Dermis blood vessel endothelial cell (primary cell): ENCODE measurements at places on chromosomes 2 and 18. TPM values are rescaled to one million over a fixed set of nuclear protein-coding genes. Genes with fewer than 3 reads are reported as not detected.

DNA sequence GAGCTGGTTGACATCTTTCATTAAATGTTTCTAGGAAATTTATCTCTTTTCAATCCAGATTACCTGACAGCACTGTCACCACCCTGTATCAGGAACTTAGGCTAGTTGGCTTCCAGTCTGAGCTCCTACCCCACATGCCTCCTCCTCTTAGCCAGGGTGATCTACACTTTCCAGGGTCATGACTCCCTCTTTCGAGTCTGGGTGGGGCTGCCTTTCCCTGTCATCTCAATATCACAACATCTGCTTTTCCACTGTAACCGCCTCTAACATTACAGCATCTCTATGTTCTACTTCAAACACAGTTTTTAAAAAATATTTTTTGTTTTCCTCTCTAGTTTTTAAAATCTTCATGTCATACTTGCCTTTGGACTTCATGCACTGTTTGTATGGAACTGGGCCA, 129.2 kb downstream of the RBMS1 start:
- no peak for DNase-seq

- DNase-seq = no peak
These were observed 51.1 kb downstream of the MYO5B start for GRCh38 chr18:50143886-50144285.

DNA sequence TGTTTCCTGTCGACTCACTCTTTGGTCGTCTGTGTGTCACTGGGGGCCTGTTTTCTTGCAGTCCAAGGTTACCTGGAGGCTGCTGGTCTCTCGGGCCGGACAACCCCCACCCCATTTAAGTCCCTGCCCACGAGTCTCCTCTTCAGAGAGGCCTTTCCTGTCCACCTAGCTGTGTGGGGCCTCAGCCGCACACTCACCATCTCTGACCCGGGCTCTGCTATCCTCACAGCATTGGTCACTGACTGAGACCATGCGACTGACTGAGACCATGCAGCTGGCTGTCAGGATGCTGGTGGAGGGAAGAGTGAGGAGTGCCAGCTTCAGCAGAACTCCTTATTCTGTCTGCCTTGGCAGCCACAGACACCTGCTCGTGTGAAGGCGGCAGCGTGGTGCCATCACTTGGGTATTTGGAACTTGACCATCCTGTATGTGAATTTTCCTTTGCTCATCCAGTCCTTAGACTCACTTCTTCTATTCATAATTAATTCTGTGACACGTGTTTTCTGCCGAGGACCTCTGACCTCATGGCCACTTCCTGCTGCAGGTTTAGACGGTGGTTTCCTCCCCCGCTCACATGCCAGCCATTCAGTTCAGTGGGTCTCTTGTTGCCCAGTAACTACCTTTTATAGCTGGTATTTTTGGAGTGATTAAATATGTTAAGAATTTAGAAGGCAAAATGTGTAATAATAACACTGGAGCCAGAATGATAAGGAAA, 47.5 kb upstream of the ASB1 start:
- peak; percentile 71 for DNase-seq

DNA sequence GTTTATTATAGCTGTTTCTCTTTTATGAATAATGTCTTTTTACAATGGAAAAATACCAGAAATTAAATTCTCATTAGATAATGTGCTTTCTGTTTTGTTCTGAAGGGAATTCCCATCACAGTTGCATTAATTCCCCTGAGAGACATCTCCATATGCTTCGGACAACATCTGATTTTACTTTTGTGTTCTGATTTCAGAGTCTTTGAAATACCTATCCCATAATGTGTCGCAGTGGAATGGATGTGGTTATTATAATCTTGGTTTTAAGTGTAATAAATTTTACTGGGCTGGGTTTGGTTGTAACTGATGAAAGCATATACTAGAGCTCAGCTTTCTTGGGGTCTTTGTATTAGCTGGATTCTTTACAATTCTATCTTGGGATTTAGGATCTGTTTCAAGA, 12.5 kb downstream of the SPTBN1 start:
- no peak for DNase-seq

- no peak for DNase-seq
These were observed 125.6 kb upstream of the HS6ST1 start for GRCh38 chr2:128444121-128444771.

DNA sequence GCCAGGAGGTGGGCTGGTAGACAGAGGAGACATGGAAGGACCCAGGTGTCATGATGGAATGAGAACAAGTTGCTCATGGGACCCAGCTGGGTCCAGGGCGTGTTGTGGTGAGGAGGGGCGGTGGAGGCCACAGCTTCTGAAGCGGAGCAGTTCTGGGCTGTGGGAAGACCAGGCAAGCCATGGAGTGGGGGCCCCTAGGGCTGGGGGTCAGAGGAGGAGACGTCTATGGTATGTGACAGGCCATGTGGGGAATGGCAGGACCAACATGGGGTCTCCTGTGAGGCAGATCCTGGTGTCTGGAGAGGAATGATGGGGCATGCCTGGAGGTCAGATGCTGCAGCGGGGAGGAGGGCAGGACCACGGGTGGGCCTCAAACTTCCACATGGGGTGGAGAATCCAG, 16.9 kb downstream of the MYO7B start:
- DNase-seq = no peak

DNA sequence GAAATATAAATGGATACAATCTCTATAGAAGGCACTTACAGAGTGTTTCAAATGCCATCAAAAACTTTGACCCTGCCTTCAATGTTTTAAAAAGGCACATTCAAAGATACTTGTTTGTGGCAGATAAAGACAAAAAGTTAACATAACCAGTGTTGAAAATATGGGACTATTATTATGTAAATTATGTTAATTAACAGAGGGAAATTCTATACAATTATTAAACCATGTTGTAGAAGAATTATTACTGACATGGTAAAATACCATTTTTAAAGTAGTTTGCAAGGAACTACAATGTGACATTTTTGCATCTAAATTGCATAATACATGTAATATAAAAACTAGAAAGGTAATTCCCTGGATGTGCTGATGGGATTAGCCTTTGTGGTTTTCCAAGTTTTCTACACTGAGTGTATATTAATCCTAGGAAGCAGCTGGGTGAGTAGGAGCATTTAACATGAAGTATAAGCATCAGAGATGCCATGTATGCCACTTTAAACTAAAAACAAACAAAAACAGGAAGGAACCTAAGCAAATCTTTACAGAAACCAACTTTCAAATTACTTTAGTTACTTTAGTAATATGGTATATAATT, 21.7 kb downstream of the MIB1 start:
- no peak for DNase-seq

GRCh38 chr2:128377071-128377910, 58.6 kb upstream of the HS6ST1 start:
- no peak for DNase-seq

GRCh38 chr2:162125138-162125537, 26.9 kb downstream of the GCG start:
- DNase-seq = no peak

DNA sequence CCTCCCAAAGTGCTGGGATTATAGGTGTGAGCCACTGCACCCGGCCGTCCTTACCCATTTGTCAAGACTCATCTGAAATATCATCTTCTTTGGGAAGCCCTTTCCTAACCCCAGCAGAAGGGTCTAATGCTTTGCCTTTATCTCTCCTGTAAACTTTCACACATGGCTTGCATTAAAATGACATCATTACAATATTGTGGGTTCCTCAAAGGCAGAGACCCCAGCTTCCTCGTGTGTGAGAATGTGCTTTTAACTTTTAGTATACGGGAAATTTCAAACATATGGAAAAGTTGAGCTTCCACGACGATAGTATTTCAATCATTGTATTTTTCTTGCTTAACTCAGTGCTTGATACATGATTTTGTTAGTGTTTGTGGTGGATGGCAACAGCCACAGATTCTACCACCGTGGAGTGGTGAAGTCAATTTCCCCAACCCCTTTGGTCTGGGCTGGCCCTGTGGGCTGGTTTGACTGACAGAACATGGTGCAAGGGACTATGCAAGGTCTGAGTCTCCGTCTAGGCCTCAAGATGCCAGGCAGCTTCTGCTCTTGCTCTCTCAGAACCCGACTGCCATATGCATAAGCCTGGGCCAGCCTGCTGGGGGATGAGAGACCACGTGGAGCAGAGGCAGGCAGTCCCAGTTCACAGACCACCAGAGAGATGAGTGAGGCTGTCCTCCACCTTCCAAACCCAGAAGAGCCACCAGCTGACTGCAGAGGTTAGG, 39.9 kb downstream of the NGEF start:
- DNase-seq = no peak

DNA sequence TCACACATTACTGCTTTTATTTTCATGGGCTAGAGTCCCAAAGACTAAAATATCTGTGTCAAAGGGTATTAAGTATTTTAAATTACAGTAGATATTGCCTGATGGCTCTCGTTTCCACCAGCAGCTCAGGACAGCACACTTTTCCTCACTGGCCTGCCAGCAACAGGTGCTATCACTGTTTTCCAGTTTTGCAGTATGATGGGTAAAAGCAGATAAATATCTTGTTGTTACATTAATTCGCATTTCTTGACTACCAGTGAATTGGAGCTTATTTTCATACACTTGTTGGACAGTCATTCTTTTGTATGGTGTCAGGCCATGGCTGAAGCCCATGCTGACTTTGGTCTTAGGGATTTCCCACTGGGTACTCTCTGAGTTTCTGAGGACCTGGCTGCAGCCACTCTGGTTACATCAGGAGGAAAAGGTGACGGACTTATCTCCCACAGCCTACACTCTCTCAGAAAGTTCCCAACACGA, 4.8 kb downstream of the APOB start:
- no peak for DNase-seq

- DNase-seq = peak; percentile 9
These were observed 336.4 kb upstream of the FSHR start for GRCh38 chr2:49490710-49491109.

GRCh38 chr2:54247115-54247514, 8.9 kb downstream of the TSPYL6 start:
- no peak for DNase-seq

DNA sequence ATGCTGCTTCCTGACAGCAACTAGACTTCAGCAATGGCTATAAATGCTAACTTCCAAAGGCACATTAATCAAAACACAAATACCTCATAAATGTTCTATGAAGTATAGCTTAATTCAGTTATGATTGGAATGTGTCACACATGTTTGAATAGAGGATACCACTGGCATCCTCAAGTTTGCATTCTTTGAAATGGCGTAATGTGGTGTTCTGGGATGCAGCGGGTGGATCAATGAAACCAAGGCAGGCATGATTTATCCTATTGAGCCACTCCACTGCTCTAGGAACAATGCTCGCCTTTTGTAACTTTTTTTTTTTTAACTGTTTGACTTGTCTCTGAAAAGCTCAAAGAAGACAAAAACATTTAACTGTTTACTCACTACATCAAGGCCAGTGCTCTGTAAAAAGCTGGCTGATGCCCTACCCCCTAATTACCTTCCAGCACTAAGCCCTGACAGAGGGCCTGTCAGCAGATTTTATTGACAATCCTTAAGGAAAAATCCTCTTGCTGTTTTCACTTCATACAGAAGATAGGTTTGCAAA, 278.8 kb upstream of the SESTD1 start:
- DNase-seq = no peak

- DNase-seq = no peak
These were observed 25.3 kb downstream of the SFTPB start for GRCh38 chr2:85642725-85643124.

GRCh38 chr2:217717646-217718045, 285.1 kb downstream of the TNS1 start:
- DNase-seq = no peak

DNA sequence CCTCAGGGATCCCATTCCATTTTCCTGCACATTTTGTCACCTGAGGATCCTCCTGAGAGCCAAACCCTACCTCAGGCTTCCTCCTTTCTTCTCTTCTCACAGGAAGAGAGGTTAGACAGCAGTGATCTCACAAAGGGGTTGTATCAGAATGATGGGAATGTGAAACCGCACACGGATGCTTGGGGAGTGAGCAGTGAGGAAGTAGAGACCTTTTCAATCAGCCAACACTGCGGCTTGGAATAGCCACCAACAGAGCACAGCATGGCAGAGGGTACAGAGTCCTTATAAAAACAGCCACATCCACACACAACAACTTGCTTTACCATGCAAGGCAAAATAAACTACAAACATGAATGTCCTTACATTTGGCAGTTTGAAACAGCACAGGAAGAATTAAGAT, 8.7 kb downstream of the TMEM182 start:
- no peak for DNase-seq

DNA sequence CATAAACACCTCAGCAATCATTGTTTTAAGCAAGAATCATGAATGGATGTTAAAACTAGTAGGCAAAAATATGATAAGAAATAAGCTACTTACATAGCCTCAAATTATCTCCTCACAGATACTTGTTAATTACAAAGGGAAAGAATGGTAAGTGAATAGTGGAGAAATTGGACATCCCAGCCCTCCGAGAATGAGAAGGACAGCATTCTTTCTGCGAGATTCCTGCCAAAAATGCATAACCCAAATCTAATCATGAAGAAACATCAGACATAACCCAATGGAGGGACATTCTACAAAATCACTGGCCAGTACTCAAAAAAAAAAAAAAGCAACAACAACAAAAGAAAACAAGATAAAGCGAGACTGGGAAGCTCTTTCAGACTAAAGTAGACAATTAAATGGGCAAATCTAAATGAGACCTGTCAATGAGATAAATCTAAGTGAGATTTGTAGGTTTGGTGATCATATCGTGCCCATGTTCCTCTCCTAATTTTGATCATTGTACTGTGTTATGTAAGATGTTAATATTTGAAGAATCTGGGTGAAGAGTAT, 57.9 kb upstream of the GLI2 start:
- DNase-seq = no peak

GRCh38 chr2:1640301-1641135, 103.8 kb downstream of the PXDN start:
- DNase-seq = no peak

- DNase-seq = no peak
These were observed 6.2 kb downstream of the IMPA2 start for GRCh38 chr18:11987527-11987926.

- no peak for DNase-seq
These were observed 188.3 kb upstream of the ZSWIM2 start for GRCh38 chr2:187037310-187037709.

Gene TCF7L1
- 8.5 and 12.1 TPM in 2 replicates for total RNA-seq

Gene UGT1A10
- total RNA-seq = not detected in 2 replicates

Gene CRYBA2
- total RNA-seq = not detected in 2 replicates

Gene REG1B
- total RNA-seq = not detected in 2 replicates

Gene SIX2
- 0.09 TPM in 1 of 2 replicates, not detected in the other for total RNA-seq

Gene ERFE
- 0.34 and 0.47 TPM in 2 replicates for total RNA-seq

Gene KCNIP3
- total RNA-seq = 0.14 and 0.51 TPM in 2 replicates

Gene PLEKHH2
- 0.14 and 1.5 TPM in 2 replicates for total RNA-seq

Gene MEP1B
- total RNA-seq = not detected in 2 replicates

Gene RNF181
- 151 and 208 TPM in 2 replicates for total RNA-seq

Gene ZNF385B
- total RNA-seq = not detected in 2 replicates

Gene GKN2
- not detected in 2 replicates for total RNA-seq

Gene GPR17
- total RNA-seq = not detected in 2 replicates

Gene EFHD1
- total RNA-seq = 0.14 and 0.17 TPM in 2 replicates

Gene CNGA3
- under 0.01 TPM in 1 of 2 replicates, not detected in the other for total RNA-seq

Gene RND3
- 53.1 and 66.5 TPM in 2 replicates for total RNA-seq

Gene RAX
- not detected in 2 replicates for total RNA-seq

Gene SERPINB3
- total RNA-seq = 0.17 TPM in 1 of 2 replicates, not detected in the other

Gene GCKR
- total RNA-seq = 0.05 and 0.85 TPM in 2 replicates

Gene CRYGC
- not detected in 2 replicates for total RNA-seq
